ENCODE measurements at places on chromosomes 3 and 15.

GRCh38 chr3:51876186-51876585 lies 785 bp upstream of the IQCF5 start:
- DNase-seq: no peak

- no peak for DNase-seq
Measured at GRCh38 chr3:114508208-114508607, 214.4 kb downstream of the TIGIT start.

GRCh38 chr15:48001393-48002039 lies 119.3 kb upstream of the SLC24A5 start:
- DNase-seq: no peak

GRCh38 chr15:67433495-67434099 lies 87.3 kb upstream of the C15orf61 start:
- DNase-seq: no peak

- no peak for DNase-seq
Measured at GRCh38 chr3:31114929-31115283, 220.4 kb upstream of the GADL1 start.

GRCh38 chr3:173221010-173221409 lies 80.0 kb upstream of the SPATA16 start:
- no peak for DNase-seq
